ENCODE measurements at places on chromosomes 16 and 17.
A peak's percentile ranks its signal among the peaks of the same experiment; 100 is the strongest.

DNA sequence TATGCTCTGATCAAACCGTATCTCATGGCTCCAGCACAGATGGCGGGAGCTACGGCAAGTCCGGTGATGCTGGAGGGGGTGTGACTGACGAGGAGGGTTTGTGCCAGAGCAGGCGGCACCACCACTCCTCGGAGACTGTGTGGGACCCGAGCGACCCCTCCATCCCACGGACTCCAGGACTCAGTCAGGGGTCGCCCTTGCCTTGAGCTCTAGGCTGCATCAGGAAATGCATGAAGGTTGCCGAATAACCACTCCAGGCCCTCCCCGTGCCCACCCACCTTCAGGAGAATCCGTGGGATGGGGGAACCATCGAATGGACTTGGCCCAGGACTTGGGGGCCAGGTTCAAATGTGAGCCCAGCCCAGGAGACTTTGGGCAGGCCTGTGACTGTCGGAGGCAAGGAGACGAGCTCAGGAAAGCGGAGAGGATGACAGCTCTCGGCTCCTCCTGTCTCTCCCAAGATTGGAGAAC lies 60.2 kb upstream of the ZNF469 start:
- no peak for DNase-seq

DNA sequence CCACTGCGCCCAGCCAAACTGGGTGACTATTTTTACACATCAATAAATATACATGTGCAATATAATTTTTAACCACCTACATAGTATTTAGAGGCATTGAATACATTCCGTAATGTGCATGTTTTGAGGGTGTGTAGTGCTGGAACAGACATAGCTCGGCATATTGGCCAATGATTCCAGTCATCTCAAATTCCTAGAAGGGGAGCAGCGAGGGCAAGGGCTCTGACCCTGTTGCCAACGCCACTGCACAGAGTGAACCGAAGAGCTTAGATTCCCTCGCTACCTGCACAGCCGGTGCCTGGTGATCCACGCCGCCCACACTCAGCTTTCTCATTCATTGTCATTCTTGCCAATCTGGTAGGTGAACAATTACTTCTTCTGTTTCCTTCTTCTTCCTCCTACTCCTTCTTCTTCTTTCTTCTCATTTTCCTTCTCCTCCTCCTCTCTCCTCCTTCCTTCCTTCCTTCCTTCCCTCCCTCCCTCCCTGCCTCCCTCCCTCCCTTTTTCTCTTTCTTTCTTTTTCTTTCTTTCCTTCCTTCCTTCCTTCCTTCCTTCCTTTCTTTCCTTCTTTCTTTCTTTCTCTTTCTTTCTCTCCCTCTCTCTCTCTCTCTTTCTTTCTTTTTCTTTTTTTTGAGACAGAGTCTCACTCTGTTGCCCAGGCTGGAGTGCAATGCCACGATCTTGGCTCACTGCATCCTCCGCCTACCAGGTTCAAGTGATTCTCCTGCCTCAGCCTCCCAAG lies 26.3 kb upstream of the ATP2A3 start:
- DNase-seq, result no peak

DNA sequence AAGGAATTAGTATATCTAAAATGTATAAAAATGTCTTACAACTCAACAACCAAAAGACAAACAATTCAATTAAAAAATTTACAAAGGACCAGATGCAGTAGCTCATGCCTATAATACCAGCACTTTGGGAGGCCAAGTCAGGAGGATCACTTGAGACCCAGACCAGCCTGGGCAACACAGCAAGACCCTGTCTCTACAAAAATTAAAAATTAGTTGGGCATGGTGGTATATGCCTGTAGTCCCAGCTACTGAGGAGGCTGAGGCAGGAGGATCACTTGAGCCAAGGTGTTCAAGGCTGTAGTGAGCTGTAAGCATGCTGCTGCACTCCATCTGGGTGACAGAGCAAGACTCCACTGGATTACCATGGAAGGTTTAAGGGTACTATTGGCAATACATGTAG lies 33.8 kb downstream of the ZNRF1 start:
- DNase-seq, result no peak

GRCh38 chr16:69909760-69910159 lies 41.4 kb upstream of the CLEC18A start:
- no peak for DNase-seq

DNA sequence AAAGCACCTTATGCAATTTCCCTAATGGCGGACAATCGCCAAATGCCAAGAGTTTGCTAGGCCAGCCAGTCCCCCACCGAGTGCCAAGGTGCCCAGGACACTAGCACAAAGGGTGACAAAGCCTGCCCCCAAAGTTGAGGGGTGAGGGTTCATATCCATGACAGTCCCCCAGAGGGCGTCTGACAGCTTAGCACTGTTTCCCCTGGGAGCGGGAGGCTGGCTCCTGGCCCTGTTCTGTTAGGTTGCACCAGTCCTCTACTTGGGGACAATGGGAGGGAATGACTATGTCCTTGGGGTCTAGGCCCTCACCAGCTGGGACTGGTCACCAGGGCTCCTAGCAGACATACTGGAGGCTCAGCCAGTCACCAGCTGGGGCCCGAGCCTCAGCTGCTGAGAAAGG lies 66.9 kb downstream of the MYO18A start:
- no peak for DNase-seq

GRCh38 chr16:7137560-7138330 lies 194.9 kb upstream of the RBFOX1 start:
- peak; percentile 3 for DNase-seq

GRCh38 chr17:57954397-57955182 lies 622 bp downstream of the CUEDC1 start:
- peak; percentile 63 for DNase-seq

DNA sequence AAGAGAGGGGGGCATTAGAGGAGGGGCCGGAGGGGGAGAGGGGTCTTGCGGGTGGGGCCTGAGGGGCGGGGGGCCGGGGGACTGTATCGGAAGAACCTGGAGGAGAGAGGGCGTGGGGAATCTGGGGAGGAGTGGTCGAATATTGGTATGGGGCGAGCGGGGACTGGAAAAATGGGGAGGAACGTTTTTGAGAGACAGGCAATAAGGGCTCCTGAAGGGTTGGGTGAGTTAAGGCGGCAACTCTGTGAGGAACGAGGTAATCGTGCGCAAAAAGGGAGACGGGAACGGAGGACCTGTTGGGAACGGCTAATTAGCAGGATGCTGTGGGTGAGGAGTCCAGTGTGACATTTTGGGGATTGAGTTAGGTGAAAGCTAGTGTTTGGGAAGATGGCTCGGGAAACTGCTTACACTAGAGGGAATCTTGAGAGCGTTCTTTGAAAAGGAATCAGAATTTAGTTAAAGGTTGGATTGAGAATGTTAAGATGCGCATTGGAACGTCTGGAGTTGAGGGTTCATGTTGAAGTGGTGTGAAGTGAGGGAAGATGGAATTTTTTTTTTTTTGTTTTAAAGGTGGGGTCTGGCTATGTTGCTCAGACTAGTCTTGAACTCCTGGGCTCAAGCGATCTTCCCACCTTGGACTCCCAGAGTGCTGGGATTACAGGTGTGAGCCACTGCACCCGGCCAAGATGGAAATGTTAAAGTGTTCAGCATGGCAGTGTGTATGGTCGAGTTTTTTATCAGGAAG lies 662 bp downstream of the WIPF2 start:
- peak; percentile 42 for DNase-seq
